ENCODE measurements at places on chromosomes 2 and 18.

GRCh38 chr2:236078297-236079255 lies 89.6 kb downstream of the GBX2 start:
- DNase-seq = peak; percentile 97

DNA sequence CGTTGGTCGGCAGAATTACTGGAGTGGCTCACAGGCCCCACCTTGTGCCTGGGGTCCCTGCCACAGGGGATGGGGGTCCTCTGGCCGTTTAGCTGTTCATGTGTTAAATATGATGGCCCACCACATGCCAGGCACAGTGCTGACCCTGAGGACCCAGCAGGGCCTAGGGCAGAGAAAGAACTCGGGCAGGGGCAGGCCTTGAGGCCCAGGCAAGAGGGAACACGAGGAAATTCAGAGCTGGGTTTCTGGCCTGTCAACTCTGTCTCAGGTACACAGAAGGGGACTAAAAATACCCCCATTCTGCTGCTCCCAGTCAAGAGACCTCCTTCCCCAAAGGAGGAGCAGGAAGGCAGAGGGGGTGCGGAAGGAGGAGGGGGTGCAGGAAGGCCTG lies 66.2 kb downstream of the DNMT3A start:
- no peak for DNase-seq

DNA sequence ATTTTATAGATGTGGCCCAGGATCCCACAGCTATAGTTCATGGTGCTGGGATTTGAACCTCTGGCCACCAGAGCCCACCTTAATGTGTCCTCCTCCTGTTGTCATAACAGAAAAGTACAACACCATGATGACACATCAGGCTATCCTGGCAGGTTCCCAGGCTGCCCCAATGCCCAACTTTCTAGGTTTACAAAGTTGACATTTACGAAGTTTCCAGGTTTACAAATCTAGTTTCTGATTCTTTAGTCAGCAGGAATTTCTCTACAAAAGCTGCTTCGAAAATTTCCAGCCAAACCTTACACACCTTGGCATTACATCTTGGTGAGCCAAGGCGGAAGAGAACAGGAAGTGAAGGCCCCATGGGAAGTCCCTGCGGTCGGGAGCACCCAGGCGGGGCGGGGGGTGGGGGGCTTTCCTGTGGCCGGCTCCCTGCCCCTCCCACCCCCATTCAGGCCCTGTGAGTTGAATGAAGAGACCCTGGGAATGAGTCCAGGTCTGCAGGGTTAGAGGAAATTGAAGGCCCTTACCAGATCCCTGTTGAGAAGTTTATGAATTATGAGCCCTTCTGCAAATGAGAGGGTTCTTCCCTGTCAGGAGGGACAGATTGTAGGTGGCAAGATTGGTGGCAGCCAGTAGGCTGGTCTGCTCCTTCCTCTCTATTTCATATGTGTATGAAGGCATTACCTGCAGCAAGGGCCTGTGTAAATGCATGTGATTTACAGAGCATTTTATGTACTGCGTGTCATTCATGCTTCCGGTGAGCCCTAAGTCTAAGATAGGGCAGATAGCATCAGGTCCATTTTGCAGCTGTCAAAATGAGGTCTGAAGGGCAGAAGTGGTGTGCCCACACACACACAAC lies 11.1 kb upstream of the IL1RN start:
- no peak for DNase-seq

DNA sequence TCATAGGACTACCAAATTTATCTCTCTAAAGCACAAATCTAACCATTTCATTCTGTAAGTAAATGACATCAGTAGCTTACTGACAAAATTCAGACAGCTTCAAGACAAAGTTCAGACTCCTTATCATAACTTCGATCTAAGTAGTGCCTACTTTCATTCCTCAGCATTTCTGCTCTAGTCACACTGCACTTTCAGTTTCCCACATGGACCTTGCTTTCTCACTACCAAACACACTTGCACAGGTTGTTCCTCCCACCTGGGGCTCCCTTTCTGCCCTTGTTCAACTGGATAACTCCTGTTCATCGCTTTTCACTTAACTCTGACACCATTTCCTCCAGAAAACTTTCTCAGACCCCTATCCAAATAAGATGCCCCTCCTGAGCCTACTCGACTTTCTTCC lies 22.1 kb upstream of the CCDC150 start:
- no peak for DNase-seq

GRCh38 chr2:8581234-8581561 lies 100.7 kb upstream of the ID2 start:
- no peak for DNase-seq

DNA sequence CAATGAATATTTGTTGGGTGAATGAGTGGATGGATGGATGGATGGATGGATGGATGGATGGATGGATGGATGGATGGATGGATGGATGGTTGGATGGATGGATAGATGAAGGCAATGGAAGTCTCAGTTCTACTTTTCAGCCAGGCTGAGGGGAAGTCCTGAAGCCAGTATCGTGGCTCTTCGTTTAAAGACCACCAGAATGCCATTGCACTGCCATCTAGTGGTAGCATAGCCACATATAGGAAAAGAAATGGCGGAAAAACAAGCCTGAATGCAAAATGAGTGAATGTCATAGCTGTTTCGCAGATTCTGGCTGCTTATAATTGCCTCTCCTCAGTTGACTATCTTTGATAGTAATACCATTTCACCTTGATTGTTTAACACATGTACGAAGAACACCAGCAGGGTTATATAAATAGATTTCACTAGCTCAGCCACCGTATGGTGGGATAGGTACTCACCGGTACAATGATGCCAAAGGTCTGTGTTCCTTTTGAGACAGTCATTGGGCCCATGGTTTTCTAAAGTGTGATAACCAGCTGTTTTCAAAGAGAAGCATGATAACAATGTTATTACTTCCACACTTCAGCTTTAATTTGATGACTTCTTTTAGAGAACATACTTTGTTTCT lies 62.3 kb upstream of the GREB1L start:
- DNase-seq = peak; percentile 50

DNA sequence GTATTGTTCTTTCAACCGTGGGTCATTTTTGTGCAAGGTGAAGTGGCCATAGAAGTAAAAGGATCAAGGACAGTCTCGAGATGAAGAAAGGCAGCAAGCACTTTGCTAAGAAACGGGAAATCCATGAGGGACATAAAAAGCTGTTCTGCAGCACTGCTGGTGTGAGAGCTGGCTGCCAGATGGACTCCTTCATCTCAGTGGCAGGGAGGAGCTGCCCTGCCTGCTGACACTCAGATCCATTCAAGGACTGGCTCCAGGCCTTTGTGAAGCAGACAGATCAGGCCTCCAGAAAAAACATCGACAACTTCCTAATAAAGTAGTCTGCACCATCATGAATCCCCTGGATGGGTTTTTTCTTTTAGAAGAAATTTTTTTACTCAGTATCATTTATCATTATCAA lies 29.5 kb downstream of the RMC1 start:
- no peak for DNase-seq

- no peak for DNase-seq
Measured at GRCh38 chr18:39751161-39751560, 2185.6 kb upstream of the CELF4 start.

DNA sequence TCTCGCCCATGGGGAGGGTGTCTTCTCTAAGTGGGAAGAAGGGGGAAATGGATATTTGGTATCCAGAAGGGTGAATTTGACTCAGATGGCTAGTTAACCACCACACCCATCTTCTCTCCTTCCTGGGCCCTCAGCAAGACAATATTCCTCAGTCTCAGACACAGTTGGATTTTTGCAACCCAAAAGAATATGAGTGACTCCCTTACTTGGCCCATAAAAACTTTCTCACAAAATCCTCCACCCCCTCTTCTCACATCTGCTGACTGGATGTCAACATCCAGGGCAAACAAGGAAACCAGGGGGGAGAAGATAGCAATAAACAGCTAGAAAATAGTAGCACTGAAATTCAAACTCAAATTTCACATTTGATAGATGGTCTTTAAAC lies 35.3 kb upstream of the GCC2 start:
- DNase-seq = no peak

- DNase-seq = no peak
Measured at GRCh38 chr2:86275384-86275799, 62.0 kb downstream of the REEP1 start.

DNA sequence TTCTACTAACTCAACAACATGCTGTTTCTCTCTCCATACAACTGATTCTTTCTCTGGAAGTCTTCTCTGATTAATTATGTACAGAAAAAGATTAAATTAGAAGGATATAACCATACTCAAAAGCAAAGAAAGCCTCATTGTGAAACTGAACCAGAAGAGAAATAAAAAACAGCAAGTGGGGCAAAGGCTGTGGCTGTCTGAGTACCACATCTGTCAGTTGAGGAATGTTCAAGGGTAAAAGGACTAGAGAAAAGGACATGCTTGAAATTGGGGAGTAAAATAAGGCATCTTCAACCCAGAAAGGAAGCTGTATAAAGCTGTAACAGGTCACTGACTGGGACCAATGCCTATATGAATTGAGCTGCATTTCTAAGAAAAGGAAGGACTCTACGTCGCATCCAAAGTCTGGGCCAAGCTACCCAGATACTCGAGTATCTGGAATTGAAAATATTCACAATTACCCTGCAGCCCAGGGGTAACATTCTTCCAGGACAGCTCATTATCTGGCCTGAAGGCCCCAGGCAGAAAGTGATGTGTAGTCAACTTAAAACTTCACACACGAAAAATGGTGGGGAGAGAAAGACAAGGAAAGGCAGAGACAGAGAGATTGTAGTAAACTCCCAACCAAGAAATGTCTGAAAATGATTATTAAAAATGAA lies 356.0 kb upstream of the GALNT5 start:
- DNase-seq = no peak

- DNase-seq = no peak
Measured at GRCh38 chr2:236964291-236964690, 121.4 kb upstream of the COPS8 start.
